ENCODE measurements at places on chromosomes 4 and X. TPM values are rescaled to one million over a fixed set of nuclear protein-coding genes. Genes with fewer than 3 reads are reported as not detected.

Gene CASK
- total RNA-seq = 81.9 TPM

Gene SYTL4
- 1.8 TPM for total RNA-seq

Gene P2RY8
- total RNA-seq = not detected

DNA sequence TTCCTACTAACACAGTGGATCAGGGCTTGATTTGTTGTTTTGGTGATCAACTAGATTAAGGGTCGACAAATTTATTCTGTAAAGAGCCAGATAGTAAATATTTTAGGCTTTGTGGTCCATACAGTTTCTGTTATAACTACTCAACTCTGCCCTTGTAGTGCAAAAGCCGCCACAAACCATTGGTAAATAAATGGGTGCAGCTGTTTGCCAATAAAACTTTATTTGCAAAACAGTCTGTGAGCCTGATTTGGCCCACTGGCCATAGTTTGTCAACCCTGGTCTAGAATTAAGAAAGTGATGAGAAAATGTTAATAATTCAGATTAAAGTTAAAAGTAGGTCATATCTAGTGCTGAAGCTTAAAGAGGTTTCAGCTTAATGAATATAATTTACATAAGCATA lies 84.0 kb upstream of the TRIM2 start:
- H3K36me3 ChIP-seq = no peaks in the 10 kb centered on the region
- DNase-seq = no peak
- H3K4me1 ChIP-seq = no peaks in the 10 kb centered on the region

DNA sequence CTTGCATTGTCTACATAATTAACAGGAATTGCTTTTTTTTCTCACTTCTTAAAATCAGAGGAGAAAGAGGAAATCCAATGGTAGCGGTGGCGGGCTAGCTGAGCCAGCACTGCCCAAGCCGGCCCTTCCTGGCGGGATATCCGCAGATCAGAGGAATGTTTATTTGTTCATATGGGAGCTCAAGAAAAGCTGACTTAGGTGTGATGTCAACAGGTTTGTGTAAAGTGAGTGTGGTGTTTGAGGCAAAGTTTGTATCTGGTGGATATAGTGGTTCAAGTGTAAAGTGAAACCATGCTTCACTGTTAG lies 466 bp upstream of the SLC39A8 start:
- H3K36me3 ChIP-seq = no peaks in the 10 kb centered on the region
- no peak for DNase-seq
- no peak overlapping the region for H3K27ac ChIP-seq
- peaks cover 9% of the 10 kb centered on the region for H3K4me1 ChIP-seq
- peaks cover 57% of the 10 kb centered on the region for H3K27me3 ChIP-seq

GRCh38 chr4:125522992-125523391 lies 208.2 kb downstream of the FAT4 start:
- no peak overlapping the region for H3K27ac ChIP-seq
- peaks cover 1% of the 10 kb centered on the region for H3K4me1 ChIP-seq
- no peaks in the 10 kb centered on the region for H3K36me3 ChIP-seq
- H3K4me3 ChIP-seq = no peak overlapping the region
- no peaks in the 10 kb centered on the region for H3K27me3 ChIP-seq
- no peak for DNase-seq

DNA sequence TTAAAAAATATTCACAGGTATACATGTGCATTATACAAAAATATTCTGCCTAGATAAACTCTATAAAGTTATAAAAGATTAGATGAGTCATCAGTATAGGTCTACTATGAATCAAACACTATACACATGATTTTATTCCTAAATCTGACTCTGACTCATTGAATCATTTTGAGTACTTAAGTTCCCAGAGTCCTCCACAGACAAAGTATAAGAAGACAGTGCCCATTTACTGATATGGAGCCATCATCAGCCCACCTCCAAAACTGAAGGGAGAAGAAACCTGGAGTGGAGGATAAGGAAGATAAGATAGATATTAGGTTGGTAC lies 28.7 kb upstream of the ANTXR2 start:
- no peak for DNase-seq
- H3K4me1 ChIP-seq = peaks cover 3% of the 10 kb centered on the region
- no peaks in the 10 kb centered on the region for H3K27me3 ChIP-seq
- no peak overlapping the region for H3K4me3 ChIP-seq
- no peak overlapping the region for H3K27ac ChIP-seq
- no peaks in the 10 kb centered on the region for H3K36me3 ChIP-seq

DNA sequence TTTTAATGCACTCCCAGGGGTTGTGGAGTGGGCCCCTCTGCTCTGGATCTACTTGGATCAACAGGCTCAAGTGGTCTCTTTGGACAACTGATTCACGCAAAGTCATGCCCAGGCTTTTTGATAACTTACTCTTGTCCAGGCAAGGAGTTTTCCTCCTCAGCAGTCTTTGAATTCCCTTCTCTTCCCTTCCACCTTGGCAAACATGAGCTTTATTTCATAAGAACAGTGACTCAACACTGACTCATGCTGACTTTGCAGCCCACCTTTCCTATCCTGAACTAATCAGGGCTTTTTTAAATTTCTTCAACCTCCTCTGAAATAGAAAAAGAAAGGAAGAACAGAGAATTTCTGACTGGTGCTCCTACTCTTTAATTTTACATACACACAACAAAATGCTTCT lies 132.1 kb upstream of the LDB2 start:
- no peak overlapping the region for H3K27ac ChIP-seq
- no peak for DNase-seq
- no peaks in the 10 kb centered on the region for H3K27me3 ChIP-seq
- H3K4me1 ChIP-seq = no peaks in the 10 kb centered on the region
- H3K4me3 ChIP-seq = no peak overlapping the region
- no peaks in the 10 kb centered on the region for H3K36me3 ChIP-seq

- no peak overlapping the region for H3K4me3 ChIP-seq
- peaks cover 18% of the 10 kb centered on the region for H3K27me3 ChIP-seq
- H3K36me3 ChIP-seq = no peaks in the 10 kb centered on the region
- no peak overlapping the region for H3K27ac ChIP-seq
- DNase-seq = no peak
These were observed 4.8 kb upstream of the SH3BP2 start for GRCh38 chr4:2788101-2788500.

- peaks cover 4% of the 10 kb centered on the region for H3K4me1 ChIP-seq
- no peak overlapping the region for H3K4me3 ChIP-seq
- H3K27ac ChIP-seq = no peak overlapping the region
- no peaks in the 10 kb centered on the region for H3K27me3 ChIP-seq
- H3K36me3 ChIP-seq = peaks cover 12% of the 10 kb centered on the region
These were observed 51.3 kb downstream of the BLTP1 start for GRCh38 chr4:122203407-122203806.

DNA sequence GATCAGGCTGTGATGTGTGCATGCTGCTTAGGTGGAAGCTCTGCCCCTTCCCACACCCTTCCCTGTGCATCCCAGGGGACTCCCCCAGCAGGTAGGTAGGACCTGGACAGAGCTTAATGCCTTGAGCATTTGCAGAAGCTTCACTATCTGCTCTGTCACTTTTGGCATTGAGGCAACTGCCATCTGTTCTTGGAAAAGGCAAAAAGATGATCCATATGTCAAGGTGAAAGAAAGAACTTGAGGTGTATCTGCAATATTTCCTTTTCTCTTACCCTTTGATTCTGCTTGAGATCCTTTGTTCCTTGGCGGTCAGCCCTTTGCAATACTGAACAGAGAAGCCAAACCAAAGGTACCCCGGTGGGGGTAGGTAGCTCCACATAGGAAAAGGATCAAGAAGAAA lies 37.1 kb upstream of the TBC1D9 start:
- H3K27ac ChIP-seq = no peak overlapping the region
- no peak for DNase-seq
- no peak overlapping the region for H3K4me3 ChIP-seq
- H3K27me3 ChIP-seq = no peaks in the 10 kb centered on the region

DNA sequence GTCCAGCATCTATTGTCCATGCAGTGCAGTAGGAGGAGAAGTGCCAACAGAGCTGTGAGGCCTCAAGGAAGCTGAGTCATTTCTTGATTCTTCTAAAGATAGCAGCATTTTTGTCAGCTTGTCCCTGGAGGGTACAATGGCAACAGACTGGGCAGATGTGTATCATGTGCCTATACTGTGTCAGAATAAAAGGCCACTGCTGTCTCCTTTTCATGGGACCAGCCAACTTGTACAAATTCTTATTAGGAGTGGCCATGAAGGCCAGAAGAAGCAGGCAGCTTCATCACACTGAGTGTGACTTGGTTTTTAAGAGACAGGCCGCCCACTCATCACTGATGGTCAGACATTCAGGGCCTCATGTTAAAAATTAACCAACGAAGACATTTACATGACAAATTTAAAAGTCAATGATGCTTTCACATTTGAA lies 185.0 kb upstream of the FAM241A start:
- H3K36me3 ChIP-seq = no peaks in the 10 kb centered on the region
- H3K27ac ChIP-seq = no peak overlapping the region
- no peaks in the 10 kb centered on the region for H3K27me3 ChIP-seq

DNA sequence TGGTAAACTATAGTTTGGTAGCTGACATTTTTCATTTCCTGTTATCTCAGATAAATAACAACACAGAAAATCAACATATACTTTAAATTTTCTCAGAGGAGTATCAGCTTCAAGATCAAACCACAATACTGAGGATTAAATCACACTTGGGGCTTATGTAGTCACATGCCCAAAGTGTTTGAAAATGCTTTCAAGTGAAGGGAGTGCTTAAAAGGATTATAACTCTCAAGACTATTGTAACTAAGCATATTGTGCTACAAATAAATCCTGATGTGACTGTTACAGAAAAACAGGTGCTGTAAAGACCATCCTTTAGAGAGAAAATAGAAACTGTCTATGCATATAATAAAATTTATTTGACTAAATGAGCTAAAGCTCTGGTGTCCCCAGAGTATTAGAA lies 887.6 kb downstream of the ADGRL3 start:
- DNase-seq = no peak
- no peak overlapping the region for H3K27ac ChIP-seq
- no peaks in the 10 kb centered on the region for H3K27me3 ChIP-seq
- no peaks in the 10 kb centered on the region for H3K4me1 ChIP-seq
- no peak overlapping the region for H3K4me3 ChIP-seq

DNA sequence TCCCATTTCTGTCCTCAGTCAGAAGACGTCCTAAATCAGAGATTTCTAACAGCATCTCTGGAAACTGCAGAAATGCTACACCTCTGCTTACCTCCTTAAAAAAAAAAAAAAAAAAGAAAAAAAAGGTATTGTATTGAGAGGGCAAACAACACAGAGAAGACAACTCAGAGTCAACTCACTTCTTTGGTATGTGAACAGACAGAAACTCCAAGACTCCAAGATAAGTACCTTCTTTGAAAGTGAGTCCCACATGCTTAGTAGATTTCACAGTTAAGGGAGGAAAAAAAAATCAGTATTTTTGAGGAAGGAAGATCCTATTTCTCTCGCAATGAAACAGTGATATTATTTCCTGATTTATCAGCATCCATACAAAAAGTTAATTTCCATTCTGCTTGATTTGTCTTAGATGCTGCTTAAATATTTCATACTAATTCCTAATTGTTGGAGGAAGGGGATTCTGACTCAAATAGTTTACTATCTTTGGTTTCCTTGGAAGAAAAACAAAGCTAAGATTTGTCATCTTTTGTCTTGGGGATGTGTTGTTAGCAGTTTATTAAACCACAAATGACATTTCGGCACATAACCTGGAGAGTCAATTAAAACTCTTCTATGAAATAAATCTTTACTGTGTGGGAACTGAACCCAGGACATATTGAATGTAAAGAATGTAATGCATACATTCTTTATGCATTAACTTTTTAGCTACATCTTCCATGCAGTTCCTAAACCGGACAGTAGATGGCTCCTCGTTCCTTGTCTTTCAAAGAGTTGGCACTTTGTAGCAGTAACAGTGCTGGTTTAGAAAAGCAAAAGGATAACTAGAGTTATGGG lies 4.7 kb downstream of the RASGEF1B start:
- no peak overlapping the region for H3K4me3 ChIP-seq
- no peaks in the 10 kb centered on the region for H3K27me3 ChIP-seq
- H3K27ac ChIP-seq = no peak overlapping the region
- H3K36me3 ChIP-seq = no peaks in the 10 kb centered on the region
- DNase-seq = peak; percentile 44

Measured in progenitor cell of endocrine pancreas (in vitro differentiated cells).